ENCODE measurements at places on chromosomes 4 and X.

DNA sequence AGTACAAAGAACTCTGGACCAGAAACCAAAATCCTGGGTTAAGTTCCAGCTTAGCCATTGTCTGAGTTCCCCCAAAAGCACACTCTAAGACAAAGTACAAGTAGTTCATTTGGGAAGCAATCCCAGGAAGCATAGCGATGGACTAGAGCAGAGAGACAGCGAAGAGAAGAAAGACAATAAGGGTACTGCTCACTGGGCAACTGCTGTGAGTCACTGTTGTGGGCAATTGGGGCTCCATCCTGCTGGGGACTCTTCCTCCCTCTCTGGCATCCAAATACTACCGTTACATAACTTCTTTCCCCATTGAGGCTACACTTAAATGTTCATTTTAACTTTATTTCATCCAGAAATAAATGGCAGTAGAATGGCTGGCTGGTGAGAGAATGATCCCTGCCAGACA lies 14.1 kb downstream of the SRPX start:
- DNase-seq, result no peak

DNA sequence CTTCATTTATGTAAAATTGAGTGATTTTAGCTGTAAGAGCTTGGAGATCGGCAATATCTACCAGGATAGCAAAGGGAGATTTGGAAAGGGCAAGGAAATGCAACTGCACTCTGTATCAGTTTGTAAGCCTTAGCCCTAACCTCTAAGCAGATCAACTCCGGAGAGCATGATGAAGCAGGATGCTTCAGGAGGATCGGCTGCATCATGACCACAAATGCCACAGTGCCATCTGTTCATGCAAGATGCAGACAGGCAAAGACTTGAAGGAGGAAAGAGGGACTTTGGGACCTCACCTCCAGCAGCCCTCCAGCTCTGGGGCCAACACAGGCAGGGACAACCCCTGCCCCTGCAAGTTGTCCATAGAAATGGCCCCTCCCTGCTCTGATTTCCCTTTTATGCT lies 377.6 kb upstream of the GATB start:
- DNase-seq, result no peak

GRCh38 chr4:82452026-82452425 lies 21.6 kb downstream of the ENOPH1 start:
- DNase-seq, result no peak

- no peak for DNase-seq
Observed at GRCh38 chrX:19017271-19017670, 33.4 kb upstream of the PHKA2 start.

GRCh38 chr4:101328063-101328602 lies 19.2 kb downstream of the PPP3CA start:
- DNase-seq, result no peak

GRCh38 chr4:1169171-1169671 lies 3.2 kb downstream of the SPON2 start:
- no peak for DNase-seq

GRCh38 chr4:2024683-2025082 lies 15.9 kb upstream of the NELFA start:
- no peak for DNase-seq

DNA sequence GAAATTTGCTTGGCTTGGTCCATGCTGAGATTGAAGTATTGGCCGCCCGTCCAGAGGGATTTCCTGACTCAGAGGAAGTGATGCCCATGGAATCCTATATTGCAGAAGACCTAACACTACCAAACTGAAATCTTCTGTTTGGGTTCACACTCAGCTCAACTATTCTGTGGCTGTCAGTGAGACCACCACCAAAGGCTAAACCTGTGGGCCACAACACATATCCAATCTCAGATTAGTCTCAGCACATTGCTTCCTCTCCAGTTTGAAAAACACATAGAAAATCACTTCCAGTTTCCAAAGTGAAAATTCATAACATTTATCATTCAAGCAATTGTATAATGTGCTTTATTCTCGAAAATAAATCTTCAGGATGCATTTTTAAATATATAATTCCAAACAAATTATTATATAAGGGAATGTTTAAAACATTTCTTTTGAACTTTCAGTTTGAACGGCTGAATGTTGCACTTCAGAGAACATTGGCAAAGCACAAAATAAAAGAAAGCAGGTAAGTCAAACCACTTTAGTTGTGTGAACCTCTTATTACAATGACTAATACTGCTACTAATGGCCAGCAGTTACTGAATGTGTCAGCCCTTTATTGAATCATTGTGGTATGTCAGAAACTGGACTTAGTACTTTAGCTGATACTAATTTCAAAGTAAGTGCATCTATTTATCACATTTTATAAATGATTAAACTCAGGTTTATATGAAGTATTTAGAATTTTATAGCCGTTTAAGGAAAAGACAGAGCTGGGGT lies 37.0 kb downstream of the GUCY1A1 start:
- no peak for DNase-seq

- no peak for DNase-seq
Observed at GRCh38 chr4:168421671-168422070, 58.6 kb downstream of the DDX60L start.

GRCh38 chrX:129798888-129799287 lies 19.1 kb downstream of the SASH3 start:
- DNase-seq, result no peak

GRCh38 chr4:171847751-171848150 lies 34.5 kb downstream of the GALNTL6 start:
- DNase-seq, result no peak

- DNase-seq, result no peak
Observed at GRCh38 chrX:103417933-103418332, 41.6 kb downstream of the BEX3 start.

- DNase-seq, result no peak
Observed at GRCh38 chrX:65731684-65732289, 64.3 kb downstream of the MSN start.

GRCh38 chrX:1491851-1492349 lies 39.2 kb upstream of the ASMTL start:
- DNase-seq, result no peak

DNA sequence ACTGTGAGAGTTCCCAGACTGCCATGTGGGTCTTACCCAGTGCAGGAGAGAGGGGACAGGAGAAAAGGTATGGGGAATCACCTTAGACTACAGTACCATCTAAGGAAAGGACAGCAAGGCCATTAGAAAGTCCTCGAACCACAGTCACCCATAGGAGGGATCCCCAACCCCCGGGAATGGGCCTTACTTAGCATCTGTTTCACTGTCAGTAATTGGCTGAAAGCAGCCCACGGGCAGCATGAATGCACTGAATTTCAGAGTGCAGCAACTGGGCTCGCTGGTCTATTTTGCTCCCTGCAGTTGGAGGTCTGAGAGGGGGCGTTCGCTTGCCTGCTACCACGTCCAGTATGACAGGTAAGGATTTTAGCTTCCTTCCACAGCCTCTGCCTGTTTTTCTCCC lies 50.4 kb upstream of the KLHL8 start:
- DNase-seq, result no peak

DNA sequence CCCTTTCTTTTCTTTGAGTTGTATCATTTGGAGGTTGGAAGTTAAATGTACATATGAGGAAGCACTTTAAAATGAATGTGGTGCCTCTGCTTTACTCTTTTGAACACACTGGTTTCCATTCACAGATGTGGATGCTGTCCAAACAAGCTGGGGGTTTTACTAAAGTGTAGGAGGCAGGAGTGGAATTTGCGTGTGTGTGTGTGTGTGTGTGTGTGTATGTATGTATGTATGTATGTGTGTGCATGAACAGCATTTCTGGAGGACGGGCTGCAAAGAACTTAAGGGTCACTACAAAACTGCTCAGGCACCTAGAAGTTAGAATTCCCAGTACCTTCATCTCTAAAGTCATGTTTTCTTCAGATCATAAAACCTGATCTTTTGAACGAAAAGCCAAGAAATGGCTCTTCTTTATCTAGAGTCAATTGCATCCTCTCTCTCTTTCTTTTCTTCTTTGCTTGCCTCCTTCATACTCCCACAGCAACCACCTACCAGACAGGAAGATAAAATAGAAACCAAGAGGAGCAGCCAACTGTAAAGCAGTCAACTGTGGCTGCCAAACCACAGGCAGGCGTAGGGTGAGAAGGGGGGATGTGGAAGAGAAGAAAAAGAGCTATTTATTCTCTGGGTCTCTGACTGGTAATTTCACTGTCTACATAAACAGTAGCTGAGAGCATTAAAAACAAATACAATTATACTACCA lies 177.0 kb upstream of the RASGEF1B start:
- DNase-seq, result no peak

DNA sequence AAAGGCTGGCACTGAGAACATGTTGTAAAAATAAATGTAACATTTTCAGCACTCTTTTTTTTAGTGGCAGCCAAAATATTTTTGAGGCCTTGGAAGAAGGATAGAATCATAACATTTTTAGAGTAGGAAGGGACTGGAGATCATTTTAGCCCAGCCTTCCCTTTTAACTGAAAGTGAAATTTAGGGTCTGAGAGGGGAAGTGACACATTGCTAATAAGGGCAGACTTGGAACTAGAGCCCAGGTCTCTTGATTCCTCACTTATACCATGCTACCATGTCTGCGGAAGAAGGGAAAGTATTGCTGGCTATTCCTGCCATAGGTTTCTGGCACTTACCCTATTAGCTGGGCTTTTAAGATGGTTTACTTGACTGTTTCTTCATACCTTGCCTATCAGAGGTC lies 4.8 kb downstream of the WDR44 start:
- DNase-seq, result no peak

DNA sequence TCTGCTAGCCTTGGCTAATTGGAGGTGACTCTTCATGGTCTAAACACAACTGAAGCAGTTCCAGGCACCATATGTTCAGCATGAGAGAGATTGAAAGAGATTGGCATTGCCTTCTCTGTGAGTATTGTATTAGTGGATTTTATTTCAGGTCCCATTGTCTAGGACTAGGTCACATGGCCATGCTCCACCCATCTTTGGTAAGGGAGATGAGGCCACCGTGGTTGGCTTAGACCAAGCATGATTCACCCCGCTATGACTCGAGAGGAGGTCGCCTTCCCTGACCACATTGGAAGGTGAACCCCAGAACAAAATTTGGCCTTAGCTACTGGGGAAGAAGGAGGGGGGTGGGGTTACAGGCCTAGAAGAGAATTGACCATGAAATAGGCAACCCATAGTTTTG lies 109.9 kb upstream of the BCOR start:
- no peak for DNase-seq

GRCh38 chrX:70174754-70175153 lies 2.5 kb upstream of the DGAT2L6 start:
- DNase-seq, result peak; percentile 59

DNA sequence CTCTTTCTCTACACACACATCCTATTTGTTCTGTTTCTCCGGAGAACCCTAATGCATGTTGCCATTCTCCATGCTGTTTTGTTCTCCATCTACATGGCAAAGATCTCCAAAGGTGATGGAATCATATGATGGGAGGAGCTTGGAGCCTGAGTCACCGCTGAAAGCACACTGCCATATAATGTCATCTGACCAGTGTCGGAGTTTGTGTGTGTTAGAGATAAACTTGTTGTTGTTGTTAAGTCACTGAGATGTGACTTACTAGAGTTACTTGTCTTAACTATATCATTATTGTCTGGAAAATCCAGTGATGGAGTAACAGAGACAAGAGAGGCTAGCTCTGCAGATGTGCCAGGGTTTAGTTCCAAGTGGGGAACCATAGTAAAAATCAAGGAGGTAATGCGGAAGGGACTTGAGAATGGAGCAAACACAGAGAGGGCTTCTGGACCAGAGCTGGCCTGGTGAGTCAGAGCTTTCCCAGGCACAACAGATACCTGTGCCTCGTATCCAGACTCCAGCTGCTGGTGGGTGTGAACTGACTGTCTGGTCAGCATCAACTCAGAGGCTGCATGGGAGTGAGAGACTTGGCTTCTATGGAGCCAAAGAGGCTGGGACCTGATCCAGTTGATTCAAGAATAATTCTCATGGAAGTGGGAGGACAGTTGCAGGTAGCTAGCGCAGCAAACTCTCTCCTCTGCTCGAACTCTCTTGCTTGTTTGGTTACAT lies 30.6 kb upstream of the CCKAR start:
- DNase-seq, result no peak

GRCh38 chrX:35244088-35244741 lies 301.6 kb downstream of the FAM47B start:
- no peak for DNase-seq

- DNase-seq, result peak; percentile 6
Observed at GRCh38 chr4:150079081-150079581, 886 bp downstream of the DCLK2 start.

- no peak for DNase-seq
Observed at GRCh38 chr4:144720491-144720890, 74.5 kb downstream of the HHIP start.

- no peak for DNase-seq
Observed at GRCh38 chr4:16760617-16761363, 137.7 kb downstream of the LDB2 start.

DNA sequence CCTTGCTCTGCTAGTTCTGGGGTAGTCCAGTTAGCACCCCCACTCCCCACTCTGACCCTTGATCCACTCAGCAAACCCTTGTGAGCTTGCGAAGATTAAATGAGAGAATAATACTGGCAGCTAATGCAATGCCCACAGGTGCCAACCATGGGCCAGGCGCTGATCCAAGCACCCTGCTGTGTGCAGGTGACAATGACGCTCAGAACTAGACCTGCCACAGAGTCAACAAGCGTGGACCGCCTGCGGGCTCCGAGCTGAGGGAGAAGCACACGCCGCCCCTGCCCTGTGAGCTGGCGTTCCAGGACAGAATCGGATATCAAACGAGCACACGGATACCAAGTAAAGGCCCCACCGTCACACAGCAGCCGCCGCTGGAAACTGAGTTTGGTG lies 129.2 kb downstream of the FAM53A start:
- peak; percentile 82 for DNase-seq

DNA sequence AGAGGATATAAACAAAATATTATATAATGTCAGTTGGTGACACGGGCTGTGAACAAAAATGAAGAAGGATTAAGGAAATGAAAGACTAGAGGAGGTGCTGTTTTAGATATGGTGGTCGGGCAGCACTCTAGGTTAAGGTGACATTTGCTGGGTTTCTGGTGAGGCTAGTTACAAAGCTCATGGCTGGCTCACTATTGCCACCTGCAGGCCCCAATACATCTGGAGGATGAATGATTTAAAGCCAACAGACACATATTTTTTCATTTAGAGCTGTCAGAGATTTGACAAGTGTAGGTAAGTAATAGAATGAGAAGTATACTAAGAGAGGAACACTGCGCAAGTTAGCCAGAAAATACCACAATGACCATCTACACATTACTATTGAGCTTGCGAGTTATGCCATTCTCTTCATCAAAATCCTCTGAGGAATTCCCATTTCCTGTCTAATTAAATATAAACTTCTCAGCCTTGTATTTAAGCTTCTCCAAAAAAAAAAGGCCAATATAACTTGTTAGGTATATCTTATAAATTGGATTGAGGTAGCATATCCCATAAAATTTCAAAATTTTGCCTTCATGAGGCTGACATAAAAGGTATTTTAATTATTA lies 6.4 kb upstream of the FGG start:
- peak; percentile 34 for DNase-seq

- DNase-seq, result peak; percentile 96
Observed at GRCh38 chr4:165112368-165113121, at the start of gene TMEM192. TMEM192 (minus strand) TSS chr4:165112860; CDS start chr4:165112773, 87 bp downstream.

DNA sequence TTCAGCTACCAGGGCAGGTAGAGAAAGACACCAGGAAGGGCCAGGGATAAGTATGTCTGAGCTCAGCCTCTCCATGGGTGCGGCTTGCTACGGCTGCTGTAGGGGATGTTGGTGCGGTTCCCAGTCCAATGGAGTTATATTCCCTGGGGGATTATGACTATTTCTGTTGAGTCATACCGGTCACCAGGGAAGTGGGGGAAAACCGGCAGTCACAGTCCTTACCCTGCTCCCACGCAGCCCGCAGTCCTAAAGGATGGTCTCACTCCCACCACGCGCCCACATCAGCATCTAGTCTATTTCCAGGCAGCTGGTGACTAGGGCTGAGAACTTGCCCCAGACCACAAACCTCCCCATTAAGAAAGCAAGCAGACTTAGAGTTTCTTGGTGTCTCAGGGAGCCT lies 191.6 kb downstream of the VEGFC start:
- DNase-seq, result no peak
